ENCODE measurements at places on chromosomes 5 and 9. TPM values are rescaled to one million over a fixed set of nuclear protein-coding genes. Genes with fewer than 3 reads are reported as not detected.

The PCDHGC3 gene
- 0.86 TPM for polyA plus RNA-seq

DNA sequence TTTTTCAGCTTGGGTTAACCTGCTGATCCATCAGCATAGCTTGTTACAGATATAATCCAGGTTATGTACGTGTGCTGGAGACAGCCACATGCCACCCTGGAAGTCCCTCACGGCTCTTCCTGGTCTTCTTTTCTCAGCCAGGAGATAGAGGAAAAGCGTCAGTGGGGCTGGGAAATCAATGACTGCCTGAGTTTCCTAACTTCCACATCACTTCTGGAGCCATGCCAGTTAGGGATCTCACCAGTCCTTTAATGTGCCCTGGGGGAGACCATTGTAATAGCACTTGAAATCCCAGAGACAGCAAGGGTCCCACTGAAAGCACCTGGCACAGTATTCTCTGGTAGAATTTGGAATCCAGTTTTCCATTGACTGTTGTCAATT, 29.2 kb downstream of the ANXA2R start:
- peaks cover 66% of the 10 kb centered on the region for H3K4me1 ChIP-seq
- no peaks in the 10 kb centered on the region for H3K36me3 ChIP-seq
- H3K27ac ChIP-seq, result peak overlapping the region; percentile 99
- no peaks in the 10 kb centered on the region for H3K27me3 ChIP-seq
- H3K4me3 ChIP-seq, result peak overlapping the region; percentile 91
- DNase-seq, result no peak

The TPPP gene
- 0.11 TPM for polyA plus RNA-seq

The UBE2QL1 gene
- polyA plus RNA-seq, result not detected

The ARL14EPL gene
- not detected for polyA plus RNA-seq

Measured in naive B cell (primary cell).